ENCODE measurements at places on chromosomes 13 and 19.

DNA sequence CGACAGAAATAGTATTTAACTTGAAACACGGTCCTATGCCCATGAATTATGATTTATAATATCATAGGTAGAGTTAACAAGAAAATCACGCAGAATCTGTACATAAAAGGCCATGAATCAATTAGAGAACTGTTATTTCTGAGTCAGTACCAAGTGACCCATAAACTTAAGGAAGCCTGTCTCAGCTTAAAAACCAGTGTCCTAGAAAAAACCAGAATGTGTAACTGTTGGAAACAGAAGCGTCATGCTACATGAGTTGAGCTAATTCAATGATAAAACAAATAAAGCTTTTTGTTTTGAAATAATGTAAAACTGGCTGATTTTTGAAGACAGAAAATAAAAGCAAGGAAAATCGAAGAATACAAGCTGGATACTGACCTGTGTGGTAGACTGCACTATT lies 34.8 kb upstream of the SGCG start:
- DNase-seq: no peak

- DNase-seq: peak; percentile 76
Measured at GRCh38 chr13:114115191-114115671, 17.2 kb downstream of the RASA3 start.

GRCh38 chr13:34842466-34842865 lies 99.6 kb upstream of the NBEA start:
- no peak for DNase-seq

DNA sequence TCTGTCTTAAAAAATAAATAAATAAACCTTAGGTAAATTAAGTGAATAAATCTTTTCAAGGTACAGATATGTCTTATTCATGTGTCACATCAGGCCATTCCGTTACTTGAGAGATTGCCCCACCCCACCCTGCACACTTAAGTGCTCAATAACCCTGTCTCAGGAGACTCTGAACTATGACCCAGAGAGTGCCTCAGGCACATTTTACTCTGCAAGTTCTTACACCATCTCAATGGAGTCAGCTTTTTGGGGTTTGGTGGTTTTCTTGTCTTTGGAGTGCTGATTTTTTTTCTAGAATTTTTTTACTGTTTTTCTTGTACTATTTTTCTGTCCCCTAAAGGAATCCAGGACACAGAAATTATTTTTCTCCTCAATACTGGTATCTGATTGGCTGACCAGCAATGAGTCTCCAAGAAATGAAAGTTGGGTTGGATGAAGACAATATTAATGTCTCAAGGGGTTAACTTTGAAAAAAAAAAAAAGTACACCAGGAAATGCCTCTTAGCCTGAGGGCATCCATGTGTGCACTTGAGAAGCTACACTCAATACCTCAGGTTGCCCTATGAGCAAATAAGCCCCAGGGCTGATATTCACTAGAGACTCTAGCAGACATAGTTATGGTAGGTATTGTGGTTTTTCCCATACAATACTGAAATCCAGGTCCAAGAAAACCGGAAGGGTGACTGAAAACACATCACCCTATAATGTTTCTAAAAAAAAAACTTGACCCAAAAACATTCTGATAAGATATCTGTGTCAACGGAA lies 114.6 kb upstream of the ZNF91 start:
- no peak for DNase-seq

- DNase-seq: peak; percentile 73
Measured at GRCh38 chr13:48975101-48975855, 434 bp upstream of the FNDC3A start.

GRCh38 chr19:12983091-12983490 lies 12.2 kb upstream of the NFIX start:
- no peak for DNase-seq

GRCh38 chr13:49925881-49926418 lies 10.2 kb downstream of the SPRYD7 start:
- DNase-seq: no peak

GRCh38 chr13:27270594-27271520 lies at the start of gene RASL11A:
Gene RASL11A, plus strand, starts transcription at chr13:27270830. Its CDS starts 115 bp downstream, at chr13:27270945.
- DNase-seq: peak; percentile 91

- DNase-seq: no peak
Measured at GRCh38 chr13:98813993-98814392, 61.5 kb upstream of the SLC15A1 start.

- DNase-seq: no peak
Measured at GRCh38 chr19:39823686-39824085, 10.3 kb downstream of the DYRK1B start.

GRCh38 chr19:47679251-47679900 lies 33.8 kb upstream of the EHD2 start:
- DNase-seq: no peak

DNA sequence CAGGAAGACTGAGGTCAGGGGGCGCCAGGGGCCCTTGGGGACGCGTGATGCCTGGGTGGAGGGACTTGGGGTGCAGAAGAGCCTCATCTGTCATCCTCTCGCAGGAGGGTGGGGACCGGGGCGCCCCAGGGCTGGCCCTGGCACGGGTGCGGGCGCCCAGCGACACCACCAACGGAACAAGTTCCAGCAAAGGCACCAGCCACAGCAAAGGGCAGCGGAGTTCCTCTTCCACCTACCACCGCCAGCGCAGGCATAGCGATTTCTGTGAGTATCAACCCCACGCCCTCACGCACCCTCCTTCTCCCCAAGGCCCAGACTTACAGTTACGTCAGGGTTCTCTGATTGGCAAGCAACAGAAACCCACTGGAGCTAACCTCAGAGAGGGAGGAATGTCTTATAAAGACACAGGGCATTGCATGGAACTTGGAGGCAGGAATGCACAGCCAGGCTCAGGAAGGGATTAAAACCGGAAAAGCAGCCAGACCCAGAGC lies 29.4 kb downstream of the MARK4 start:
- DNase-seq: no peak

- DNase-seq: no peak
Measured at GRCh38 chr19:56750658-56751057, 79.1 kb upstream of the ZNF835 start.

DNA sequence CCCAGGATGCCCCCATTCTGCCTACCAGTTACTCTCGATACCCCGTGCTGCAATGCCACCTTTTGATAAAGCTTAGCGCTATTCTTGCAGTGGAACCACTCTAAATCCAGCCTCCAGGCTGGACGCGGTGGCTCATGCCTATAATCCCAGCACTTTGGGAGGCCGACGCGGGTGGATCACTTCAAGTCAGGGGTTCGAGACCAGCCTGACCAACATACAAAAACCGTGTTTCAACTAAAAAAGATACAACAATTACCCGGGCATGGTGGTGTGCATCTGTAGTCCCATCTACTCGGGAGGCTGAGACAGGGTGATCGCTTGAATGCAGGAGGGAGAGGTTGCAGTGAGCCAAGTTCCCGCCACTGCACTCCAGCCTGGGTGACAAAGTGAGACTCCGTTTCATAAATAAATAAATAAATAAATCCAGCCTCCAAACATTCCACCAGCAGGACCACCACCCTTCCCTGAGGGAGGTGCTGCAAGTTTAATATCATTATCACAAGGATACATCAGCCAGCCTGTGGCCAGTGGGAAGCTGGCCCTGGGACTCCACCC lies 27.7 kb downstream of the CYP2B6 start:
- DNase-seq: no peak

GRCh38 chr13:62631619-62632018 lies 1216.0 kb upstream of the PCDH20 start:
- no peak for DNase-seq

DNA sequence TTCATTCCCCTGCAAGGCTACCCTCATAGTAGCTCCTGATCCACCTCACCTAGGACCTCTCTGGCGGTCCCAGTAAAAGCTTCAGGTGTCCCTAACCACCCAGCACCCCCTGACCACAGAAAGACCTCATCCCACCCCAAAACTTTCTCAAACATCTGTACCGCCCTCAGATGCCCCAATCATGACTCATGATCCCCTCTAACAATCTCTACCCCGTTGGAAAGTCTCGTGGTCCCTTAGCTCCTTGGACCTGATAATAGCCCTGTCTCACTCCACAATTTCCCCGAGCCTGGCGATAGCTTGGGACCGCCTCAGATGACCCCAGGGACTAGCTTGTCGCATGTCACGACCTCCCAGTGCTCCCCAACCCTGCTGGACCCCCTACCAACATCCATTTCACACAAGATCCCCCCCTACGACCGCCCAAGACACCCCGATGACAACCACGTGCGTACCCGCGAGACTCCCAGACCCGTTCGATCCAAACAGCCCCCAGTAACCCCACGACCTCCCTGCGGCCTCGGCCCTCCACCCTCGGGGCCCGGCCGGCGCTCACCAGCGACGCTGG lies 450 bp downstream of the NDUFA11 start:
- no peak for DNase-seq

DNA sequence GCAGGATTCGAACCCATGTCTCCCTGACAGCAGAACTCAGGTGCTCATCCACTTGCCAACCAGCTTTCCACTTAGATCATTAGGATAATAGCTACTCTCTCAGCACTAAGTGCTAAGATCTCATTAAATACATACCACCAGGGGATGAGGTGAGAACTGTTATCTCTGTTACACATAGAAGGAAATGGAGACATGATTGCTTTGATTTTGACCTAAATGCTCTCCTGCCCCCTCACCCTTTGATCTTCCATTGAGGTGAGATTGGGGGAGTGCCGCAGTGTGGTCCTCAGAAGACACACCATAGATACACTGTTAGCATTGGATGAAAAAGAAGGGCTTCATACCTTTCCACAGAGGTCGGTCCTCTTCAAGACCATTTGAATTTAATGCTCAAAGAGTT lies 38.9 kb upstream of the NPAS1 start:
- no peak for DNase-seq

DNA sequence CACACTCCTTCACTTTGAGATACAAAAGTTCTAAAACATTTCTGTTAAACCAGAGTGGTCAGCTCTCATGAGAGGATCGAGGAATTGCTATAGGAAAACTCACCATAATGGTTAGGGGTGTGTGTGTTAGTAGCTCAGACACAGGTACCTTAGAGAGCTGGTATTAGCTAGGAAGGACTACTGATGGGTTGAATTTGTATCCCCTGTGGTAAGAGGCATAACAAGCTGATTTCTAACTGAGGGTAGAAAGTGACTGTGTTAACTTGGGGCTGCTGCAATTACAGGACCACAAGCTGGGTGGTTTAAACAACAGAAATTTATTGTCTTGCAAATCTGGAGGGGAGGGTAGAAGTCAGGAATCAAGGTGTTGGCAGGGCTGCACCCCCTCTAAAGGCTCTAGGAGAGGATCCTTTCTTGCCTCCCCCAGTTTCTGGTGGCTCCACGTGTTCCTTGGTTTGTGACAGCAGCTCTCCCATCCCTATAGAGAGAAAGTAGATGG lies 17.4 kb downstream of the LEUTX start:
- DNase-seq: no peak

DNA sequence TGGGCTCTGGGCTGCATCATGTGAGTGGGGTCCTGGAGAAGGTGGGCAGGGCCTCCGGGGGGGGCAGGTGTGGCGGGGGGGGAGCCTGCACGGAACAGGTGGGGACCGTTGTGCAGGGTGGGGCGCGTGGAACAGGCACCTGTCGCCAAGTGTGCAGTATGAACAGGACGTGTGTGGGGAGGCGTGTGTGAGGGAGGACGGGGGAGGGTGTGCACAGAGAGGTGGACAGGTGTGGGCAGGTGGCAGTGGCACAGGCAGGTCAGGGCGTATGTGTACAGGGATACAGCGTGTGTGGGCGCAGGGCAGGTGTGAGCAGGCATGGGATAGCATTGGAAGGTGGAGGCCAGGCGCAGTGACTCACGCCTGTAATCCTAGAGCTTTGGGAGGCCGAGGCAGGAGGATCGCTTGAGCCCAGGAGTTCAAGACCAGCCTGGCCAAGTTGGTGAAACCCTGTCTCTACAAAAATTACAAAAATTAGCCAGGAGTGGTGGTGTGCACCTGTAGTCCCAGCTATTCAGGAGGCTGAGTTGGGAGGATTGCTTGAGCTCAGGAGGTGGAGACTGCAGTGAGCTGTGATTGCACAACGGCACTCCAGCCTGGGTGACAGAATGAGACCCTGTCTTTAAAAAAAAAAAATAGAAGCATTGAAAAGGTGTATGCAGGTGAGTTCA lies 3.2 kb downstream of the PLK5 start:
- DNase-seq: no peak

DNA sequence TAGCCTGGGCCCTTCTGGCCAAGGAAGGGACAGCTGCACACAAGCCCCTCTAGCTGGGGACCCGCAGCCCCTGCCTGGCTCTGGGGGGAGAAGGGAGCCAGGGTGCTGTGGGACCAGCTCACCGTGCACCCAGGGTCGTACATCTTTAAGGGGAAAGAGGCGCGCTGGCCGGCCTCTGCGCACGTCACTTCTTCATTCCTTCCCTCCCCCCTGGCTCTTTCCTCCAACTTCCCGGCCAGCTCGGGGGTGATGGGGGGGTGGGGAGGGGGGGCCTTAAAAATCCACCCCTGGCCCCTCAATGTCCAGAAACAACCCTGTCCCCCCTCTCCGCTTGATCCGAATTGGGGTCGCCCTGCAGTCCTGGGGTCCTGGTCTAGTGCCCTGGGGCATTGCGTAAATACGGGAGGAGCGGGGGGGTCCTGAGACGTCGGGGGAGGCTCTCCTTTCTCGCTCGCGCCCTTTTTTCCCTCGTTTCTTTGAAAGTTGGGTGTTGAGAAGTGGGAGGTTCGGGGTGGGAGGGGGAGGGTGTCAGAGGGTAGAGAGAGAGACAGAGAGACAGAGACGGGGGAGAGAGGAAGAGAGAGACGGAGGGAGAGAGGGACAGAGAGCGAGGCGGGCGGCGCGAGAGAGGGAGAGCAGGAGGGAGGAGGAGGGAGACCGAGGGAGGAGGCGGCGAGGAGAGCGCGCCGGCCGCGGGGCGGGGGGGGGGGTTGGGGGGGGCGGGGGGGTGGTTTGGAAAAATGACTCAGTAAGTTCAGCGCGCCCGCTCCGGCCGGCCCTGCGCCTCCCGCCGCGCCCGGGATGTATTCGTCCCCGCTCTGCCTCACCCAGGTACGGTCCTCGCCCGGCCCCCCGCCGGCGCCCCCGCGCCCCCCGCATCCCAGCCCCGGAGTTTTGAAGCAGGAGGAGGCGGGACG lies at the start of gene NFIC:
NFIC (plus strand) TSS at position 748 of the 917 bp plus-strand sequence; CDS start at position 802, 54 bp downstream.
- peak; percentile 81 for DNase-seq

- no peak for DNase-seq
Measured at GRCh38 chr13:60758637-60759036, 361.6 kb downstream of the TDRD3 start.

GRCh38 chr13:46546084-46546768 lies 6.7 kb upstream of the LRCH1 start:
- DNase-seq: no peak

GRCh38 chr19:4579389-4579788 lies 19.9 kb upstream of the SEMA6B start:
- DNase-seq: no peak

- DNase-seq: no peak
Measured at GRCh38 chr19:29581398-29581797, 24.7 kb upstream of the POP4 start.

- peak; percentile 10 for DNase-seq
Measured at GRCh38 chr19:3644351-3645066, 17.9 kb upstream of the CACTIN start.
